ENCODE measurements at places on chromosomes 2 and 18. TPM values are rescaled to one million over a fixed set of nuclear protein-coding genes. Genes with fewer than 3 reads are reported as not detected.

SATB2 gene
- 18.7 TPM for polyA plus RNA-seq

NT5DC4 gene
- polyA plus RNA-seq = 0.83 TPM

CFAP210 gene
- 2.9 TPM for polyA plus RNA-seq

RBM45 gene
- 32.3 TPM for polyA plus RNA-seq

AQP12A gene
- not detected for polyA plus RNA-seq

DNA sequence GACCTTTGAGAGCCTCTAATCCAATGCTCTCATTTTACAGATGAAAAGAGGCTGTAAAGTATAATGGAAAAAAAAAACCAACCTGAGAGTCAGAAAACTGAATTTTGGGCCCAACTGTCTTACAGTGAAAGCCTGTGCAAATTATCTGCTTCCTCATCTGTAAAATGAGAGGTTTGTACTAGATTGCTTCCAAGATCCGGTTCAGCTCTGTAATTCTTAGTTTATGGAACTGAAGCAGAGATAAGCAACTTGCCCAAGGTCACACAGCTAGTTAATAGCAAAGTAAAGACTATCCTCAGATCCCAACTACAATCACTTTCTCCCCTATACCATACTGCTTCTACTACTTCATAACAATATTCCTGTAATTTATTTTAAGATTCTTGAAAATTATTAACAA is 6.3 kb downstream of the TLK1 start:
- no peak for DNase-seq

DNA sequence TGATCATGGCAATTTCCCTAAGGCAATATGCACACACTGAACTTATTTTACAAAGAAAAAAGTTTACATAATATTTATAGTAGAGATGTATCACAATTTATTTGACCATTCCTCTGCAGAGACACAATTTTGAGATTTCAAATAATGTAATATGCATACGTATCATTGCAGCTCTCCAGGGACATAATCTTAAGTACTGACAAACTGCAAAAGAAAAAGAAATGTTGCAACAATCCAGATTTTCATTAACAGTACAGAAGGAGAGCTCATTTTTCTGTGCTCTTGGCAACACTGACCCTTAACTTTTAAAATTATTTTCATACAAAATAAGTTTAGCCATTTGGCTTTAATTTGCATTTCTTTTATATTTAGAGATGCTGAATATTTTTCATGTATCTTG is 710.2 kb upstream of the SLC39A10 start:
- no peak for DNase-seq

- DNase-seq = no peak
Observed at GRCh38 chr2:74528600-74529356, 728 bp downstream of the AUP1 start.

- no peak for DNase-seq
Observed at GRCh38 chr2:158113741-158114295, 12.1 kb downstream of the UPP2 start.

DNA sequence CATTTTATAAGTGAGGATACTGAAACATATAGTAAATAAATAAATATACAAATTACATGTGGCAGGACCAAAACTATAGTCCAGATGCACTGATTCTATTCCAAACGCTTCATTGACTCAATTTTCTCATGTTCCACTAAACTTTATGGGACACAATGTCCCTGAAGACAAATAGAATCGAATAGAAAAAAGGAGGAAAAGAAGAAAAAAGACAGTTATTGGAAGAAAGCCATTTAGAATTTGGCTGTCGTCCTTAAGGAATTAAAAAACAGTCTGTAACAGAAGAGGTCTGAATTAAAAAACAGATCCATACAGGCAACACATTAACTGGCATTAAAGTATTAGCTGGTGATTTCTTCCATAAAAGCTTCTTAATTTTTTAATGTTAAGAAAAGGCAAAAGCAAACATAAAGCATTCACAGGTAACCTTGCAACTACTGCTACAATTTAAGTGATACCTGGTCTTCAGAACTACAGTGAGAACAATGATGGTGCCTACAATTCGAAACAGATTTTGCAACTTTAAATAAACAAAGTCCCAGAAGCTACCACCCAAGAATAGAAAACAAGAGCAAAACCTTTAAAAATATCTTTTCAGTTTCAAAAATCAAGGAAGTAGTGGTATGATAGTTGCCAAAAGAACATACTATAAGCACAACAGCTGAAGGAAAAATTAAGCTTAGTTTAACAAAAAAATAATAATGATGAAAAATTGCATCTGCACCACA is 17.4 kb upstream of the CHAC2 start:
- DNase-seq = no peak
